ENCODE measurements at places on chromosomes 11 and 22.

GRCh38 chr11:75022296-75022695 lies 33.6 kb downstream of the NEU3 start:
- no peak for DNase-seq

GRCh38 chr22:29690476-29690875 lies 29.3 kb upstream of the CABP7 start:
- no peak for DNase-seq

GRCh38 chr11:117186431-117186761 lies 7.9 kb downstream of the SIDT2 start:
- DNase-seq = no peak

GRCh38 chr22:49995041-49995360 lies 17.6 kb downstream of the IL17REL start:
- DNase-seq = no peak

GRCh38 chr11:93967258-93967657 lies 53.9 kb upstream of the HEPHL1 start:
- no peak for DNase-seq

DNA sequence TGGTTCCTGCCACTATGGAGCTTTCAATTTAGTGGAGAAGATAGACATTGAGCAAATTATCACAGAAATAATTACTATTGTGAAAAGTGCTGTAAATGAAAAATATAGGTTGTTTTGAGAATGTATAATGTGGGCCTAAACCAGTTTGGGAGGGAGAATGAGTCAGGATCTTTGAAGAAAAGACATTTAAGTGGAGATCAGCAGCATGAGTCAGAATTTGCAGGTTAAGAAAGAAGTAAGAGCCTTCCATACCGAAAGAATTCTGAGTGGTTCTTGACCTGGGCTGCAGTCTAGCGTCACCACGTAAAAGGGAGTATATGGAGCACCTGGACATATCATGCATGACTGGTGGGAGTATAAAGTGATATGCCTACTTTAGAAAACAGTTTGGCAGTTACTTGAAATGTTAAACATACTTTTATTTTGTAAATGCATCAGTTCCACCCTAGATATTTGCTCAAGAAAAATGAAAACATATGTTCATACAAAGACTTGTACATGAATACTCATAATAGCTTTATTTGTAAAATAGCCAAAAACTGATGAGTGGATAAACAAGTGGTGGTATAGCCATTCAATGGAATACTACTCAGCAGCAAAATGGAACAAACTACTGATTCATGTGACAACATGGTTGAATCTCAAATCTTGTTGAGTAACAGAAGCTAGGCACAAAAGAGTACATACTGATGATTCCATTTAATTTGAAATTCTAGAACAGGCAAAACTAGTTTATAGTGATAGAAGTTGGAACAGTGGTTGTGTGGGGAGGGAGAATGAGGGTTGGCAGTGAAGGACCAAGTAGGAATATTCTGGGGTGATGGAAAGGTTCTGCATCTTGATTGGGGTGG lies 99.2 kb downstream of the STIM1 start:
- DNase-seq = no peak

DNA sequence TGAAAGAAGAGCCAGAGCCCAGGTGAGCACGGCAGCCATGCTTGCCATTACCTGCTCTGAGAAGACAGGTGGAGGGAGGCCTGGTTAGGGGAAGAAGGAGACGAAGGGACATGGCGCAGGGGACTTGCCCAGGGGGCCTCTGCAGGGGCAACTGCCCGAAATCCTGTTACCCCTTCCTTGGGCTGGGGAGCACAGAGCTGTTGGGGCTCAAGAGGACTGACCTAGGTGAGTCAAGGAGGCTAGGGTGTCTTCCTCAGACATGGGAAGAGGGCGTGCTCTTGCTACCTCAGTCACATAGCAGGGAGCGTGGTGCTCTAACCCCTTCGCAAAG lies at the start of gene APOA5:
Gene APOA5, minus strand, starts transcription at position 67 of the 331 bp plus-strand sequence. Its CDS starts 19 bp downstream, at position 48.
- no peak for DNase-seq

- DNase-seq = no peak
These were observed 33.3 kb downstream of the AMPD3 start for GRCh38 chr11:10488121-10488933.

Measured in activated CD4-positive, alpha-beta memory T cell treated with anti-CD3 and anti-CD28 coated beads, Interleukin-2, amount 10 ng/mL, durations not matched to agents 7 days and 5 days (primary cell).